ENCODE measurements at places on chromosomes 11 and 22.

DNA sequence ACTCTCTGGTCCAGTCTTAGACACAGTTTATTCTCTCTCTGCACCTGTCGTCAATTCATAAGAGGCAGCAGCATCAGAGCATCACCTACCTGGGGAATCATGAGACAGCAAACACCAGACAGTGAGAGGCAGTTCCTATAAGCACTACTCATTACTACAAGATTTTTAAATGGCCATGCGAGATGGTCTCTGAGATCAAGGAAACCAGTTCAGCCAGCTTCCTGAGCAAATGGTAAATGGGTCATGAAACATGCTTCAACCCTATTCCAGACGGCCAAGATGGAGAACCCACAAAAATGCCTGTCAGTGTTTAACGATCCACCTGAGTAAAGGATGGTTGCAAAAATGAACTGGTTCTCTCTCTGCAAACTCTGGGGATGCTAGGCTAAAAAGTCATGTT lies 52.9 kb downstream of the SYTL2 start:
- DNase-seq: no peak
- no peaks in the 10 kb centered on the region for H3K27me3 ChIP-seq
- no peak overlapping the region for H3K27ac ChIP-seq
- no peak overlapping the region for H3K4me3 ChIP-seq
- H3K4me1 ChIP-seq: no peaks in the 10 kb centered on the region

- DNase-seq: no peak
- no peak overlapping the region for H3K27ac ChIP-seq
- no peaks in the 10 kb centered on the region for H3K36me3 ChIP-seq
- H3K4me3 ChIP-seq: peak overlapping the region; percentile 60
- peaks cover 9% of the 10 kb centered on the region for H3K27me3 ChIP-seq
- H3K4me1 ChIP-seq: peaks cover 1% of the 10 kb centered on the region
Observed at GRCh38 chr11:112962579-112963367, 1.6 kb downstream of the NCAM1 start.

- no peak for DNase-seq
- no peaks in the 10 kb centered on the region for H3K27me3 ChIP-seq
- no peak overlapping the region for H3K27ac ChIP-seq
- H3K36me3 ChIP-seq: no peaks in the 10 kb centered on the region
- H3K4me3 ChIP-seq: no peak overlapping the region
Observed at GRCh38 chr11:34292546-34292945, 65.3 kb downstream of the ABTB2 start.

GRCh38 chr11:122176651-122177050 lies 60.6 kb upstream of the BLID start:
- no peaks in the 10 kb centered on the region for H3K27me3 ChIP-seq
- H3K4me3 ChIP-seq: no peak overlapping the region
- H3K27ac ChIP-seq: no peak overlapping the region
- no peak for DNase-seq

DNA sequence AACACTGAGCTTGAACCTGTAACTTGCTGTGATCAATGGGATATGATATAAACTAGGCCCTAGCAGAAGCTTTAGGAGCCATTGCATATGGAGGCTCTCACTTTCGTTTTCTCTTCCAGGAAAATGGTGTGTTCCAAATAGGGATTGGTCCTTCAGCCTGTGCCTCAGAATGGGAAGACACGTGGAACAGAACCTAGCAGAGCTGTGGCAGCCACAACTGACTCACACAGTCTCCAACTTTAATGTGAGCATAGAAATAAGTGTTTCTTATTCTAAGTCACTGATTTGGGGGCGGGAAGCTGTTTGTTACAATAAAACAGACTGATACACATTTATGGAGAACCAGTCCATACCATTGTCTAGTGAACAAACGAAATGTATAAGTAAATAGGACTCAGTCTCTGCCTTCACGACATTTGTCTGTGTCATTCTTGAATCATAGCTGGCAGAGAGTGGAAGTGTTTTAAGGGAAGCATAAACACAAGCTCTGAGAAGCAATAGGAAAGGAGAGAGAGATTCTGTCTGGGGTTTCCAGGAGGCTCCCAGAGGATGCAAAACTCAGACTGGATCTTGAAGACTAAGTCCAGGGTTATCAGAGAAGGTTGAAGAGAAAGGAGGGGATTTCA lies 97.3 kb downstream of the GALNT18 start:
- H3K36me3 ChIP-seq: no peaks in the 10 kb centered on the region
- no peak overlapping the region for H3K27ac ChIP-seq
- no peak for DNase-seq
- H3K4me1 ChIP-seq: peaks cover 3% of the 10 kb centered on the region
- H3K4me3 ChIP-seq: no peak overlapping the region

DNA sequence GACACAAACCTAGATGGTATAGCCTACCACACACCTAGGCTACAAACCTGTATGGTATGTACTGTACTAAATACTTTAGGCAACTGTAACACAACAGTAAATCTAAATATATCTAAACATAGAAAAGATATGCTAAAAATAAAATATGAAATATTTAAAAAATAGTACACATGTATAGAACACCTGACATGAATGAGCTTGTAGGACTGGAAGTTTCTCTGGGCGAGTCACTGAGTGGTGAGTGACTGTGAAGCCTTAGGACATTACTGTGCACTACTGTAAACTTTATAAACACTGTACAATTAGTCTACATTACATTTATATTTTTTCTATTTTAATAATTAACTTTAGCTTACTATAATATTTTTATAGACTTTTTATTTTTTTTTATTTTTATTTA lies 1301.3 kb downstream of the FAM181B start:
- no peak for DNase-seq
- no peak overlapping the region for H3K27ac ChIP-seq
- H3K27me3 ChIP-seq: no peaks in the 10 kb centered on the region

GRCh38 chr11:131481303-131481702 lies 110.9 kb downstream of the NTM start:
- no peaks in the 10 kb centered on the region for H3K27me3 ChIP-seq
- no peaks in the 10 kb centered on the region for H3K36me3 ChIP-seq
- H3K27ac ChIP-seq: no peak overlapping the region
- H3K4me3 ChIP-seq: no peak overlapping the region
- peaks cover 2% of the 10 kb centered on the region for H3K4me1 ChIP-seq

- no peak for DNase-seq
- H3K4me3 ChIP-seq: no peak overlapping the region
- H3K36me3 ChIP-seq: peaks cover 5% of the 10 kb centered on the region
- H3K4me1 ChIP-seq: no peaks in the 10 kb centered on the region
Observed at GRCh38 chr11:59201353-59201752, 11.4 kb downstream of the MPEG1 start.
